ENCODE measurements at places on chromosomes 12 and 14. TPM values are rescaled to one million over a fixed set of nuclear protein-coding genes. Genes with fewer than 3 reads are reported as not detected.

The CARMIL3 gene
- 1.3 TPM for total RNA-seq

The RAN gene
- 98.2 TPM for total RNA-seq

The AQP6 gene
- not detected for total RNA-seq

The KCNH3 gene
- not detected for total RNA-seq

- H3K27me3 ChIP-seq, result no peaks in the 10 kb centered on the region
- no peak for DNase-seq
- no peaks in the 10 kb centered on the region for H3K36me3 ChIP-seq
These were observed 840 bp downstream of the DHRS7 start for GRCh38 chr14:60164404-60164711.

GRCh38 chr12:56928262-56928661 is 5.9 kb downstream of the SDR9C7 start:
- no peaks in the 10 kb centered on the region for H3K36me3 ChIP-seq
- no peak overlapping the region for H3K27ac ChIP-seq
- DNase-seq, result no peak
- H3K27me3 ChIP-seq, result no peaks in the 10 kb centered on the region
- H3K4me3 ChIP-seq, result no peak overlapping the region
- no peaks in the 10 kb centered on the region for H3K4me1 ChIP-seq

DNA sequence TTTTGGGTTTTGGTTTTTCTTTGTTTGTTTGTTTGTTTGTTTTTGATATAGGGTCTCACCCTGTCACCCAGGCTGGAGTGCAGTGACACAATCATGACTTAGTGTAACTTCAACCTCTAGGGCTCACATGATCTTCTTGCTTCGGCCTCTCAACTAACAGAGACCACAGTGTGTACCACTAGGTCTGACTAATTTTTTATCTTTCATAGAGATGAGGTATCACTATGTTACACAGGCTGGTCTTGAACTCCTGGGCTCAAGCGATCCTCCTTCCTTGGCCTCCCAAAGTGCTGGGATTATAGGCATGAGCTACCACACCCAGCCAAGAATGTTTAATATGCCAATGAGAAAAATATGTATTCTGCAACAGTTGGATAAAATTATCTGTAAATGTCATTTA is 29.6 kb upstream of the USP15 start:
- H3K27ac ChIP-seq, result no peak overlapping the region
- no peaks in the 10 kb centered on the region for H3K27me3 ChIP-seq
- no peaks in the 10 kb centered on the region for H3K36me3 ChIP-seq
- H3K4me3 ChIP-seq, result no peak overlapping the region
- H3K4me1 ChIP-seq, result no peaks in the 10 kb centered on the region
- DNase-seq, result no peak

DNA sequence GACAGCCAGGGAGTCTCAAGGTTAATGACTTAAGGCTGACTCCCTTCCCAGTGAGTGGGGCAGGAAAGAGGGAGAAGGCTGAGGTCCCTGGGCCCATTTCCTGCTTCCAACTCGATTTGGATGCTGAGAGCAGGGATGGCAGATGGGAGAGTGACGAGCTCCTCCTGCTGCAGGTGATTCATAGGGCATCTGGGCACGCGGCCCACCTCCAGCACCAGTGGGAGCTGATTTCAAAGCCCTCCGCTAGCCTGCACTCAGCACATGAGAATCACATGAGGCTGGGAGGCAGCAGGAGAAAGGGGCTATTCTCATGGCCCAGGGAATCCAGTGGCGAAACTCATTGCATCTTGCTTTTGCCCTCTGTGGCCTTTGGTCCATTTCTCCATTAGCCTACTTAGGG is 90.8 kb downstream of the SSPN start:
- peaks cover 8% of the 10 kb centered on the region for H3K4me1 ChIP-seq
- no peak for DNase-seq
- no peak overlapping the region for H3K4me3 ChIP-seq
- no peak overlapping the region for H3K27ac ChIP-seq
- H3K36me3 ChIP-seq, result no peaks in the 10 kb centered on the region

- DNase-seq, result peak; percentile 92
- H3K27ac ChIP-seq, result peak overlapping the region; percentile 80
- H3K36me3 ChIP-seq, result peaks cover 34% of the 10 kb centered on the region
- H3K27me3 ChIP-seq, result no peaks in the 10 kb centered on the region
- H3K4me1 ChIP-seq, result peaks cover 100% of the 10 kb centered on the region
These were observed 97.9 kb downstream of the RFLNA start for GRCh38 chr12:124392667-124393413.

GRCh38 chr12:93125126-93125525 is 196.0 kb upstream of the EEA1 start:
- DNase-seq, result no peak
- no peaks in the 10 kb centered on the region for H3K36me3 ChIP-seq
- no peaks in the 10 kb centered on the region for H3K27me3 ChIP-seq

DNA sequence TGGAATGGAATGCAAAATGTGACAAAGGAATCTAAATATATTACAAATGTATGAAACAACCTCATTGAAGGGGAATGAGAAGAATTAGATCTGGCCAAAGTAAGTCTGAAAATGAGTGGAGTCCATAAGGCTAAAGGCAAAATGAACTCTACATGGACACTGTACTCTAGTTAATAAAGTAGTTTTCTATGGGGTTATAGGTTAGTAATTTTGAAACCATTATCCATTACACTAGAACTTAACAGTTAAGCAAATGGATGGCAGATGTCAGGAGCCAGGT is 222.1 kb downstream of the NUAK1 start:
- H3K4me3 ChIP-seq, result no peak overlapping the region
- H3K27ac ChIP-seq, result no peak overlapping the region
- H3K36me3 ChIP-seq, result no peaks in the 10 kb centered on the region
- H3K27me3 ChIP-seq, result no peaks in the 10 kb centered on the region

All from stomach (tissue), 19 donors.